ENCODE measurements at places on chromosomes 5 and 9.
A peak's percentile ranks its signal among the peaks of the same experiment; 100 is the strongest.

DNA sequence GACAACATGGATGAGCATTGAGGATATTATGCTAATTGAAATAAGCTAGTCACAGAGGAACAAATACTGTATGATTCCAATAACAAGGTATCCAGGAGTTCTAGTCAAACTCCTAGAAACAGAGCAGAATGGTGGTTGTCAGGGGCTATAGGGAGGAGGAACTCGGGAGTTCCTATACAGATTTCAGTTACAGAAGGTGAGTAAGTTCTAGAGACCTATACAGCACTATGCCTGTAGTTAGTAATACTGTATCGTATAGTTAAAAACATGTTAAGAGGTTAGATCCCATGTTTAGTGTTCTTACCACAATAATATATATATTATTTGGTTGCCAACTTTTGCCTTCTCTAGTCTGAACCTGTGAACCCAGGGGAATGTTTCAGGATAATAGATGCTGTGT is 7.9 kb upstream of the OXCT1 start:
- no peak for DNase-seq

GRCh38 chr5:98769959-98770208 is 3.6 kb upstream of the RGMB start:
- DNase-seq = no peak

GRCh38 chr9:7813030-7813429 is 13.5 kb upstream of the DMAC1 start:
- DNase-seq = no peak

DNA sequence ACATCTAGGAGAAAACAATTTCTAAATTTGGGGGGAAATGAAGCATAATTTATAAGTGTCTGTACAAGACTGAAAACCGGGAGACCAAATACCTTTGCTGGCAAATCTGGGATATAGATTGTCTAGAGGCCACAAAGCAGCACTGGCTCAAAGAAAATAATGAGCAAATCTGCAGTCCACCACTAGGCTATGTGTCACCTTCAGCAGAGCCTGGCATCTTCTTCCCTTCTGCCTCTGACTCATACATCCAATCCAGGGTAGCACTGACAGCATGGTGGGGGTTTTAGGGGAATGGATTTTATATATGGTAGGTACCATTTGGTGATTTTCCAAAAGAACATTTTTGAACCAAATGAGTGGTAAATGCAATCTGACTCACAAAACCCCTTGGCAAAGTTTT is 12.8 kb downstream of the FAM81B start:
- DNase-seq = no peak

DNA sequence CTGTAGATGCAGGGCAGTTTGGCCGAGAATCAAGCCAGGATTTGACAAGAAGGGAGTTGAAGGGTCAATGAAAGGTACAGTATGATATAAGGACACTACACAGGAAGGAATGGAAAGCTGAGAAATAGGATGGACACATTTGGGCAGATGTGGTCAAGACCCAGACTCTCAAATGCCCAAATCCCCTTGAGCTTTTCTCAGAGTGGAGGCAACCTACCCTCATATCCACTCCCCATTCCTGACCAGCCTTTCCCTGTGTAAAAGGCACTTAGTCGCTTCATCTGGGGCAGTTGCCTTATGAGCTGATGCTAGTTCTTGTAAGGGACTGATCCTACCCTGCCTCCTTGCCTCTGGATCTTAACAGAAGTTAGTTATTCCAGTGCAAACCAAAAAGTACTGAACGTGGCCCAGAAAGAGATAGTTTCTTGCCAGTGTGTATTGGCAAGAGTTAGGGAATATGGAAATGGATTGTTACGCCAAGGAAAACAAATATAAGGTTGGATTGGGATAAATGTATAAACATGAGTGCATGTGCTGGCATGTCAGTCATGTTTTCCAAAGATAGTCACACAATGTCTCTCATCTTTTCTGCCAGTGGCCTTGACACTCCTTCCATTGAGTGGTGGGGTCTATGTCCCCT is 4.1 kb upstream of the MCCC2 start:
- no peak for DNase-seq

DNA sequence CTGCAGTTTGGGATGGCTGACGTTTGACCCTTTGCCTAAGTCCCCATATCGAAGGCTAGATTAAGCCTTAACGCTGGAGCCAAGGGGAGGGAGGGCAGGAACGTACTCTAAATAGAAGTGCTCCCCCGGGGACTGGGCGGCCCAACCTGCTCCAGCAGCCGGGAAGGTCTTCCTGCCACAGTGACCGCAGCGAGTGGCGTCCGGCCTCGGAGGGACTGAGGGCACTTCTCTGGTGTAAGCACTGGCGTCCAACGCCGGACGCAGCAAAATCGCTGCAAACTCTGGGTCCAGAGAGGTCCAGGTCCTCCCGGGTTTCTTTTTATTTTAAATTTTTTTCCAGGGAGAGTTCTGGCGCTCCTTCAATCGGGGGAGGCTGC is 505 bp upstream of the ACER2 start:
- no peak for DNase-seq

DNA sequence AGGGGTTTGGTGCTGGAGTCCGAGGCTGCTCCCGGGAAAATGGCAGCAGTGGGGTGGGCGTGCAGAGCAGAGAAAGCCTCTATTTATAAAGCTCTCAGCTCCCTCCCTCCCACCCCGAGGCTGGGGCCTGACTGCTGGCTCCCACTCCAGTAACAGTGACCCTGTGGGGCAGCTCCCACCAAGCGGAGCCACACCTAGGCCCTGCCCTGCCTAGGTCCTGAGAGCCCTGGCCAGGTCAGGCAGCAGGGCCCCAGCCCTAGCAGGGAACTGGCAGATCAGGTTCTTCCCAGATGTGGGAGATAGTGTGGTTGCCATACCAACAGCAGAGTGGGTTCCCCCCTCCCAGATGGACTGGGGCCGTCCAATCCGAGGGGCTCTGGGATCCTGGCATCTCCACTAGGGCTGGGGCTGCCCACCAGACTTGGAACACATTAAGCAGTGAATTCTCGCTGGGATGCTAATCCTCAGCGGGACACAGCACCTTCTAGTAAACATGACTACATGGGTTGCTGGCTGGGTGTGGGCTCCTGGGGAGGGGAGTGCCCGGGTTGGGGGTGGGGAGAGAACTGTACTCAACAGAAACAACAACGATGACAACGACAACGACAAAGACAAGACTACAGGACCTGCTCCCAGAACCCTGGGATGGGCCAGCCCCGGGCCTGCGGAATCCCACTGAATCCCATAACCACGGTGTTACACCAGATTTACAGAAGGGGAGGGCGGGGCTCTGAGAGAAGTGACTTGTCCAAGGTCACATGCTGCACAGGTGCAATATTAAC is 1.5 kb downstream of the SH3GLB2 start:
- DNase-seq = no peak

GRCh38 chr5:38162625-38163024 is 95.7 kb upstream of the EGFLAM start:
- DNase-seq = no peak

- DNase-seq = no peak
These were observed 140.6 kb upstream of the SLC12A2 start for GRCh38 chr5:127943061-127943371.

- DNase-seq = no peak
These were observed 277.7 kb upstream of the PTGER4 start for GRCh38 chr5:40402007-40402364.

GRCh38 chr5:149170299-149170698 is 29.0 kb downstream of the ABLIM3 start:
- no peak for DNase-seq

GRCh38 chr5:41270423-41271251 is 57.3 kb upstream of the C6 start:
- peak; percentile 27 for DNase-seq

GRCh38 chr9:127185181-127185580 is 62.7 kb upstream of the ANGPTL2 start:
- no peak for DNase-seq

DNA sequence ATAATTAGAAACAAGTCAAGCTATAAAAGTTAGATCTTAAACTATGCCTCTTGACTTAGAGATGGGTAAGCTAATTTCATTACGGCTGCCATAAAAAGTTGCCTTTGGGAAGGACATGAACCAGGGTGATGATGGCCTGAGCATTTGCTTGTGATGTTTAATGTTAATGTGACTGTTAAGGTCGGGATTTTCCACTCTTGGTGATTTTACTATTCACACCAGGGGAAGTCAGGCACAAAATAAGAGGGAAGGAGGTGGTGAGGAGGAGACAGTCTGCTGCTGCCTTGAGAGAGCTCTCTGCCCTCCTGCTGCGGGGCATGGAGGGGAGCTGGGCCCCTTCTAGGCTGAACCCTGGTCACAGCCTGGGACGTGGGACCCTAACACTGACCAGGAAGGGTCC is 34.4 kb downstream of the AHRR start:
- DNase-seq = no peak

DNA sequence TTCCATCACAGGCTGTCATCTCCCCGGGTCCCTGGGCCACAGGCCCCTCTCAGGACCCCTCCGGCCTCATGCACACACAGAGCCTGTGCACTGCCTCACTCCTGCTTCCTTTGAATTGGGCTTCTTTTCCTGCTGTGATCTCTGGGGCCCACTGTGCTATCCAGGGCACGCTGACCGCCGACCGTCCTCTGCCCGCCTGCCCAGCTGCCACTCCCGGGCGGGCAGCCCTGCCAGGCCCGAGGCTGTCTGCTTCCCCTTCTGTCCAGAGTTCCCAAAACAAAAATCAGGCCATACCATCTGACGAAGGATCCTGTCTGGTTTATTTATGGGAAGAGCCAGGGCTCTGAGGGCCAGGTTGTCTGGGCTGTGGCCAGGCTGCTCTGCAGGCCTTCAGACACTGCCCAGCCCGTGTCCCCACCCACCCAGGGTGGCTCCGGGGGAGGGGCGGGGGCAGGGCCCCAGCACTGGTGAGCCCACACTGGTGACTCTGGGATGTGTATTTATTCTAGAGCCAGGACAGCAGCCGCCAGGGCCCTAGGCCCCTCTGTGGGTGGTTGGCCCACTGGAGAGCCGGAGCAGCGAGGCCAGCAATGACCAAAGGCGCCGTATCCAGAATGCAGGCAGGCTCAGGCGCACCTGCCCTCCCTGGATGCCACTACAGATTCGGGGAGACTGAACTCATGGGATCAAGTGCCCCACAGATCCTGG is 57.0 kb downstream of the ADAMTS2 start:
- no peak for DNase-seq

- no peak for DNase-seq
These were observed 688 bp upstream of the PLPPR1 start for GRCh38 chr9:101027733-101028345.

GRCh38 chr5:156237361-156237760 is 89.6 kb upstream of the SGCD start:
- no peak for DNase-seq

DNA sequence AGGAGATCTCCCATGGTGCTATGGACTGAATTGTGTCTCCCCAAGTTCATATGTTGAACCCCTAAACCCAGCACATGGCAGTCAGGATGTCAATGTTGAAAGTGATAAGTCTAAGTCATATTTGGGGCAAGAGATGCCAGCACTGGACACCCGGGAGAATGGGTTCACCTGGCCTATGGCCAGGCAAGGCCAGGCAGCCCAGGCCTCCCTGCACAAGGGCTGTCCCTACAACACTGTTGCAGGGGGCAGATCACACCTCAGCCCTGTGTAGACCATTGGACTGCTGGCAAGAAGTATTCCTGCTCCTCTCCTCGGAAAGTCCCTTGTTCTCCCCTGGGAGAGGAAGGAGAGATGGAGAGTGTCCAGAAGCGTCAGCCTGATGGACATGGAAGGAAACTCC is 240.5 kb downstream of the GADD45G start:
- no peak for DNase-seq

DNA sequence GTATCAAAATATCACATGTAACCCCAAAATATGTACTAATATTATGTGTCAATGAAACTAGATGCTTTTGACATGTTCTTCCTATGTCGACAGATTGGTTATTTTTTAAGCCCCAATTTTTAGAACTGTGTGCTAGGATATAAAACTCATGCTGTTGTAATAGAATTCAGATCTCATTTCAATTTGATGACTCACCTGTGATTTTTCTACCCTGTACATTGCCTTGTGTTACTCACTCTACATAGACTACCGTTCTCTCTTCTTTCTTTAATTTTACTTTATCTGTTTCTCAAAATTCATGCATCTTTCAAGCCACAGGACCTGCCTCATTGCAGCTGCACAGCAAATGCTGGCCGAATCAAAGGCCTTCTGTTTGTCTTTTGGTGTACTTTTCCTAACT is 284.5 kb downstream of the MAT2B start:
- no peak for DNase-seq

- no peak for DNase-seq
These were observed 42.1 kb upstream of the GPR21 start for GRCh38 chr9:122991370-122991830.

DNA sequence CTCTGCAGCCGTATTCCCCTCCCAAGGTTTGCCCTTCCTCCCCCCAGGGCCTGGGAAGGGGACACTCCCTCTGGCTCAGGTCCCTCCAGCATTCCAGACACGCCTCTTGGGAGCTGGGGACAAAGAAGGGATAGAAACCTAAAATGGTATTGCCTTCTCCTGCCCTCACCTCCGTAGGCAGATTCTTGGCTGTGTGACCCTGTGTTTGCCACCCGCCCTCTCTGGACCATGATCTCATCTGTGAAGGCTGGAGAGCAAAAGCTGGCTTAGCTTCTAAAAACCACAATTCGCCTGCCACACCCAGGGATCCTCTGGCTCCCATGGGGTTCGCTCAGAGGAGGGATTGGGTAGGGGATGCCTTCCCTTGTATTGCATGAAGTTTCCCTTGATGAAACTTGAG is 7.7 kb downstream of the AQP3 start:
- DNase-seq = no peak
